Effector memory CD4-positive, alpha-beta T cell (primary cell): ENCODE measurements at places on chromosomes 7 and 10.

DNA sequence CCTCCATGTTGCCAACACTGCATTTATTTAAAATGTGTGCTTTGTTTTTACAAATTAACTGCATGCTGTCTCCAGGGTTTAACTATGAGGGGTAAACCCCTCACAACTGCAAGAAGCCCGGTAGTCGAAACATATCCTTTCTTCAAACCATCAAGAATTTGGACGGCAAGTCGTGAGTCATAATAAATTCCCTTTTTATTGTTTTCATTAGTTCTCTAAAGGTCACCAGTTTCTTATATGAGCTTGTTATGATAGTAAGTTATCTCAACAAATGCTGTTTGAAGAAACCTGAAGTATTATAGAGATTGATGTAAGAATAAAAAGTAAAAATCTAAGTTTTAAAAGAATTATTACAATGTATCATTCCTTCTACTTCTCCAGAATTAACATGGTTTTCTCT lies 12.2 kb upstream of the FIGNL1 start:
- no peak for DNase-seq

DNA sequence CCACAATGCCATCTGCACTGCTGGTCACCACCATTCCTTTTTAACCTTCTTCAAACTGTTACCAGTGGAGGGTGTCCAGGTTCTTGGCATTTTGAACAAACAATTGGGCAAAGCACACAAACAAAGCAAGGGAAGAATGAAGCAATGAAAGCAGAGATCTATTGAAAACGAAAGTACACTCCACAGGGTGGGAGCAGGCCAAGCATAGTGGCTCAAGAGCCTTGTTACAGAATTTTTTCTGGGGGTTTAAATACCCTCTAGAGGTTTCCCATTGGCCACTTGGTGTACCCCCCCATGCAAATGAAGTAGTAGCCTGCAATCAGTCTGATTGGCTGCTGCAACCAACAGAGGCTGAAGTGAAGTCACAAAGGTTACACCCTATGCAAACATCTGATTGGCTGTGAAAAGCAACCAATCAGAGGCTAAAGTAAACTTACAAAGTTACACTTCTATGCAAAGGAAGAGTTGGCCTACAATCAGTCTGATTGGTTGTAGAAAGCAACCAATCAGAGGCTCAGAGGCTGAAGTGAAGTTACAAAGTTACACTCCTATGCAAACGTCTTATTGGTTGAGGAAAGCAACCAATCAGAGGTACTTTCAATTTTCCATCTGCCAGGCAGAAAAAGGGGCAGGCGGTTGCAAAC lies 103.2 kb upstream of the WAC start:
- no peak for DNase-seq

DNA sequence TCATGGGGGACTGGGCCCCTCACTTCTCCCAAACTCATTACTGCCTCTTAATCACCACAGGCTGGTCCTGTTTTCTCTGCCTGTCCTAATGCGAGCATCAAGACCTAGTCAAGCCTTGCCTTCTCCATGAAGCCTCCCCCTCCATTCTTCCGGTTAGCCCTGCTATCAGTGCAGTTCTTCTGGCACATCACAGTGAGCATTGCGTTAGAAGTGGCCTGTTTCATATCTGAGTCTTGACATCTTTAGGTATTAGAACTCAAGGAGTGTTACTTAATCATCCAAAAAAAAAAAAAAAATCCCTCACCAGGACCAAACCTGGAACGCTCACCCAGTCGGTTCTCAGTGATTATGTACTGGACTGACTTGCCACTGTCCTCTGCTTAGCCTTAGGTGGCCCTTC lies 17.4 kb downstream of the SNX10 start:
- no peak for DNase-seq

GRCh38 chr7:19957664-19958063 lies 184.2 kb upstream of the TMEM196 start:
- DNase-seq = no peak
